Mammary epithelial cell (primary cell): ENCODE measurements at places on chromosomes 3 and 15. TPM values are rescaled to one million over a fixed set of nuclear protein-coding genes. Genes with fewer than 3 reads are reported as not detected.

UNC13C gene
- polyA plus RNA-seq = 0.03 TPM

GRCh38 chr15:93942269-93942694, 289.1 kb upstream of the MCTP2 start:
- DNase-seq = no peak

- no peak for DNase-seq
Measured at GRCh38 chr3:133254716-133255115, 145.1 kb upstream of the BFSP2 start.

DNA sequence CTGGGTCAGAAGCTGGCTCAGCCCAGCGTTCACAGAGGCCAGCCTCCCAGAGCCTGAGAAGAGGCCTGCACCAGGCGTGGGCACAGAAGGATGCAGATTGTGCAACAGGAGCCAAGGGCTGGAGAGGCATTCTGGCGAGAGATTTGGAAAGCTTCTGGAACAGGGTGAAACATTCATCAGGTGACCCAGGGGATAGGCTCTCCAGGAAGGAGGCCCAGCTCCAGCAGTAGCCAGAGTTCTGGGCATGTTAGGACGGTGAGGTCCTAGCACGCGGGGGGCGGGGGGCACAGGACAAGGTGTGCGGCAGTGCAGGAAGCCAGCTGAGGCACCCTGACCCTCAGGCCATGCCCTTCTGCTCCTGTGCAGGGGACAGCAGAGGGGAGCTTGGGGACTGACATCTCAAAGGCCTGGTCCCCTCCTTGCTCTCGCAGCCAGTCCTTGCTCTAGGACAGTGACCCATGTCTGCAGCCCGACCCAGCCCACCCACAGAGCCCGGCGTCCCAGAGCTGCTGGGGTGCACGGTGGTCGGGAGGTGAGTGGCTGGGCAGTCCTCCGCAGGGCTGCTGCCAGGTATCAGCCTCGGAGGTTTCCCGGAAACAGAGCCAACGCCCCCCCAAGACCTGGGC, 111.7 kb upstream of the KLF13 start:
- peak; percentile 65 for DNase-seq

GRCh38 chr3:79973917-79974595, 206.3 kb upstream of the ROBO1 start:
- DNase-seq = no peak

GRCh38 chr3:12910356-12911099, 69.2 kb upstream of the RPL32 start:
- DNase-seq = no peak

SLC9C1 gene
- not detected for polyA plus RNA-seq

PPP1R14D gene
- not detected for polyA plus RNA-seq
